ENCODE measurements at places on chromosomes 12 and 14. TPM values are rescaled to one million over a fixed set of nuclear protein-coding genes. Genes with fewer than 3 reads are reported as not detected.

Gene CISTR
- not detected for polyA plus RNA-seq

Gene CDC42BPB
- 22.5 TPM for polyA plus RNA-seq

Gene LRRC10
- not detected for polyA plus RNA-seq

Gene PTHLH
- not detected for polyA plus RNA-seq

Gene OVCH1
- polyA plus RNA-seq: not detected

Gene AQP2
- 666 TPM for polyA plus RNA-seq

Gene SLC6A12
- 45.6 TPM for polyA plus RNA-seq

Gene DPPA3
- polyA plus RNA-seq: not detected

Gene IFNG-AS1
- not detected for polyA plus RNA-seq

Gene PPP4R4
- not detected for polyA plus RNA-seq

Gene SERPINA9
- polyA plus RNA-seq: not detected

Gene CPNE6
- 3.4 TPM for polyA plus RNA-seq

Gene FAM186B
- 0.34 TPM for polyA plus RNA-seq

Gene ATP5F1B
- polyA plus RNA-seq: 1,584 TPM

Gene NKX2-1
- polyA plus RNA-seq: not detected

Gene PTMS
- polyA plus RNA-seq: 590 TPM

Gene OR4Q2
- polyA plus RNA-seq: not detected

Gene SLC39A9
- polyA plus RNA-seq: 45.9 TPM

Gene GNB3
- 1.4 TPM for polyA plus RNA-seq

Gene VRK1
- polyA plus RNA-seq: 6.6 TPM

Gene INTS13
- polyA plus RNA-seq: 17.2 TPM

Gene GPR68
- polyA plus RNA-seq: 0.82 TPM

Data from kidney (tissue), 22 donors.